ENCODE measurements at places on chromosomes 12 and 14.

DNA sequence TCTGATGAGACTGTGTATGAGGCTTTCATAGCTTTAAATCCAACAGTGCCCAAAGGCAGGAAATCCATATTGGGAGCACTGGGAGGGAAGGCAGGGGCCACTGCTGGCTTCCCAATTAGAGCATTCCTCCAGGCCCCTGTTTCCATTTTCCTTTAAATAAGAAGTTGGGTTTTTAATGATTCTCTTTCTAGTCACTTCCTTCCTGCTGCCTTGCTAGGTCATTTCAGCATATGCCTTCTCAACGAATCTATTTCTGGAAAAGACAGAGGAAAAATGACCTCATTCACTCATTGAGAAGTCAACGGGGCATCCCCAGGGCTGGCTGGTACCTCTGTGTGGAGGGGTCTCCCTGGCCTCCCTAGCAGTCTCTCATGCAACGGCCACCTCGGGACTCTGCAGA, 43.5 kb downstream of the IGF1 start:
- DNase-seq = no peak

- DNase-seq = peak; percentile 89
Measured at GRCh38 chr12:131710464-131711457, at the start of gene SFSWAP. Gene SFSWAP, plus strand, starts transcription at chr12:131711090. Its CDS starts 140 bp downstream, at chr12:131711230.

- DNase-seq = no peak
Measured at GRCh38 chr14:31229009-31229408, 21.4 kb upstream of the HECTD1 start.

GRCh38 chr14:81392976-81393643, 7.0 kb downstream of the STON2 start:
- no peak for DNase-seq

DNA sequence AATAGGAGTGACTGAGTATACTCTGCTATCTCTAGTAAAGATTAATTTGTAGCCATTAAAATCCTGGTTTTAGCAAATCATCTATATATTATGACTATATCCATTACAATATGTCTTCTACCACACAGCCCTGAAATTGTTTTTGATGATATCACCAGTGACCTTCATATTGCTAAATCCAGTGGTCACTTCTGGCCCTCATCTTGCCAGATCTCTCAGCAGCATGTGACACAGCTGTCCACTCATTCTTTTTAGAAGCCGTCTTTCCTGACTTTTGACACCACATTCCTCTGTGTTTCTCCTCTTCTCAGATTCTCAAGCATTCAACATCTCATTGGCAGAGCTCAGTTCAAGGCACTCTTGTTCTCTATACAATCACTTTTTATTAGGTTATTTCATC, 54.9 kb downstream of the CPNE8 start:
- DNase-seq = no peak

GRCh38 chr14:86787717-86788116, 1205.3 kb downstream of the GALC start:
- DNase-seq = peak; percentile 57

GRCh38 chr14:103247169-103247606, 86.8 kb upstream of the EIF5 start:
- no peak for DNase-seq

DNA sequence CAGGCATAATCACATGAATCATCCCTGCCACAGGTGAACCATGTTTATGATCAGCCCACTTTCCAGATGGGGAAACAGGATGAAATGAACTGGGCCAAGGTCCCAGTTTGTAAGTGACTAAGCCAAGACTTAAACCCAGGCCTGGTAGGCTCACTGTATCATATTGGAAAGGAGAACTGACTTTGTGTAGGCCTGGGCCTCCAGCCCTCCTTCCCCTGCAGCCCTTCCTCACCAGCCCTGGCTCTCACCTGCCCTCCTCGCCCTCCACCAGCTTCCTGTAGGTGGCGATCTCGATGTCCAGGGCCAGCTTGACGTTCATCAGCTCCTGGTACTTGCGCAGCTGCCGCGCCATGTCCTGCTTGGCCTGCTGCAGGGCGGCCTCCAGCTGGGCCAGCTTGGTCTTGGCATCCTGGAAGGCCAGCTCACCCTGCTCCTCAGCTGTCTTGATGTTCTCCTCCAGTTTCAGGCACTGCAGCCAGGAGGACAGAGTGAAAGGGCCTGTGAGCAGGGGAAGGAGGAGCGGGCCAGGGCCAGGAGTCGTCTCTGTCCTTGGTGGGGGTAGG, 19.8 kb downstream of the KRT80 start:
- DNase-seq = no peak

GRCh38 chr12:68560851-68561422, 49.8 kb upstream of the RAP1B start:
- no peak for DNase-seq

DNA sequence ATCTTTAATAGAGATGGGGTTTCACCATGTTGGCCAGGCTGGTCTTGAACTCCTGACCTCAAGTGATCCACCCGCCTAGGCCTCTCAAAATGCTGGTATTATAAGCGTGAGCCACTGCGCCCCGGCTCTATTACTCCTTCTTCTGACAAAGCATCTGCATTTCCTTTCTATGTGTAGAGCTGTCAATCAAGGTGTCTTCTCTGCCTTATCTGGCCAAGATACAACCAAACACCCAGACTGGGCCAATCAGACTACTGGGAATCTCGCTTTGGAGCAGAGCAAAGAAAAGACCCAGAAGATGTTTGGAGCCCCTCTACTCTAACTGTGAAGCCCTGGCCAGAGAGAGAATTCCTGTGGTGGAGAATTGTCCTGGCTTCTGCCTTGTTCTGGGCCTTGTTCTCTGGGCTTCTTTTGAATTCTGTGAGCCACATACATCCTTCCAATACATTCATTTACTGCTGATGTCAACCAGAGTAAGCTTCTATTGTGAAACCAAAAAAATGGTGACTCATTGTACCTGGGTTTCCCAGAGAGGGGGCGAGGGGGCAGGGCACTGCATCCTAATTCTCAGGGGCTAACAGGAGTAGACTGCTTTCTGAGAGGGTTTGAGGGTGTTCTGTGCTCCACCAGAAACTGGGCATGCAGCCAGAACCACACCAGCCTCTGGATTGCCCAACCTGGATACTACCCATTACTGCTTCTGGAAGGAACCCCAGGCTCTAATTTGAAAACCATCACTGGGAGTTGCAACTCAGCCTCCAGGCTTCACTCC, 18.8 kb upstream of the FLVCR2 start:
- no peak for DNase-seq

DNA sequence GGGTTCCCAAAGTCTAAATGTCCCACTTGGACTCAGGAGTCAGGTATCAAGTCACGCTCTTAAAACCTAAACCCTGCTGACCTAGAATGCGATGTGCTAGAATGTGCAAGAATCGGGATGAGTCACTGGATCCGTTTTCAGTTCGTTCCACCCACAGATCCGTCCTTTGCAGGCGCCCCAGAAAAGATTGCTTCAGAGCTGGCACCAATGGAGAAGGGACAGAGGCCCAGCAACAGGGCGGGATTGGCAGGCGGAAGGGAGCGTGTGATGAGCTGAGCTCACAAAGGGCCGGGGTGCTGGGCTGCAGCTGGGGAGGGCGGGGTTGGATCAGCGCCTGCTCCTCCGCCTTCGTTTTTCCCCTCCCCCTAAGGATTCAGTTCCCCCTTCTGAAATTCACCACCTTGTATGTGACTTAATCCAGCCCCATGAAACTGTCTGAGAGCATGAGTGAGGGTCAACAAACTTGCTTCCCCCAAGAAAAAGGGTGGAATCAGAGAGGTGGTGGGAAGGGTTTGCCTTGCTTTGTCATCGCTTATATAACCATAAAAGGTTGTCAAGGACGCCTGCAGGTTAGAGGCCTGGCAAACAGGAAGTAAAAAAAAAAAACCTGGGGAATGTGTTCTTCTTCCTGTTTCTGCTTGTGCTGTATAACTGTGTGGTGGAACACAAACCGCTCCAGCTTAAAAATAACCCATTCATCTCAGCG, 2.8 kb upstream of the UBC start:
- peak; percentile 97 for DNase-seq

DNA sequence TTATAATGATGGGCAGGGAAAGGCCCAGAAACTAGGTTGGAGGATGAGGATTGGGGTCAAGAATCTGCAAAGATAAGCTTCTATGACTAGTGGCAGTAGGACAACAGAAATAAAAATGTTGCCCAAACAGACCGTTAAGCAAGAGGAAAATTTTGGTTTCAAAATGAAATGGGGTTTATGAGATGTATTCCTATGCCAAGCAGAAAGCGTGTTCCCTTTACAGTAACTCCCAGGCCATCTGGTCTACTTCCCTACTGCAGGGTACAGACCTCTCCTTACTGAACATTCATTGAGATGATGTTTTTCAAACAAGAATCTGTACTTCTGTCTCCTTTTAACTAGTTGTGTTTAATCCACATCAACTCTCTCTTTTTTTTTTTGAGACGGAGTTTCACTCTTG, 20.4 kb upstream of the TMEM229B start:
- no peak for DNase-seq

GRCh38 chr12:3165078-3165980, 88.2 kb downstream of the TSPAN9 start:
- no peak for DNase-seq

DNA sequence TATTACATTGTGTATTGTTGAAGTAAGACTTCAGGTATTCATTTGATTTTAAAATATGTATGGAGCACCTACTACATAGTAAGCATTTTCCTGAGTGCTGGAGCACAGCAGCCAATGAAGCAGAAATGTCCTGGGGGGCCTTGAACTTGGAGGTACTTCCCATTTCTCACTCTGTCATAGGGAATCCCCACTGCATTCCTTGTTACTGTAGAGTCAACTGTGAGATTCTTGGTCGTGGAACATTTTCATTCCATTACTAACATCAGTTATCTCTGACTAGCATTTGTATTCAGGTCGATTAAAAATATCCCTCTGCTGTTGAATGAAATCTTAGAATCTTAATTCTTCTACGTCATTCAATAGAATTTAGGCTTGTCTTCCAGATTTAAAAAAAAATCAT, 66.7 kb downstream of the PDE3A start:
- DNase-seq = no peak

DNA sequence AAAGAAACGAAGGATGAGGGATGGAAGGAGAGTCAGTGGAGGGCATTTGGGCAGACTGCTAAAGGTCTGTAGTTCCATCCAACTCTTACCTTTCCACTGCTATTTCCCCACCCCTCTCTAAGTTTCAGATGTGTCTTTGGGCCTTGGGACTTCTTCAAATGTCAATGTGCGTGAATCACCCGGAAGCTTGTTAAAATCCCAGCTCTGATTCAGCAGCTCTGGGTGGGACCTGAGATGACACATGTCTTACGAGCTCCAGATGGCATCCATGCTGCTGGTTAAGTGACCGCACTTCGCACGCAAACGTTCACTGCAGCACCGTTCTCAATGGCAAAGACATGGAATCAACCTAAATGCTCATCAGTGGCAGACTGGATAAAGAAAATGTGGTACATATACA, 309.9 kb downstream of the VRK1 start:
- DNase-seq = no peak

- DNase-seq = no peak
Measured at GRCh38 chr12:103369929-103370328, 125.8 kb downstream of the C12orf42 start.
